ENCODE measurements at places on chromosomes 11 and 22.
A peak's percentile ranks its signal among the peaks of the same experiment; 100 is the strongest.

DNA sequence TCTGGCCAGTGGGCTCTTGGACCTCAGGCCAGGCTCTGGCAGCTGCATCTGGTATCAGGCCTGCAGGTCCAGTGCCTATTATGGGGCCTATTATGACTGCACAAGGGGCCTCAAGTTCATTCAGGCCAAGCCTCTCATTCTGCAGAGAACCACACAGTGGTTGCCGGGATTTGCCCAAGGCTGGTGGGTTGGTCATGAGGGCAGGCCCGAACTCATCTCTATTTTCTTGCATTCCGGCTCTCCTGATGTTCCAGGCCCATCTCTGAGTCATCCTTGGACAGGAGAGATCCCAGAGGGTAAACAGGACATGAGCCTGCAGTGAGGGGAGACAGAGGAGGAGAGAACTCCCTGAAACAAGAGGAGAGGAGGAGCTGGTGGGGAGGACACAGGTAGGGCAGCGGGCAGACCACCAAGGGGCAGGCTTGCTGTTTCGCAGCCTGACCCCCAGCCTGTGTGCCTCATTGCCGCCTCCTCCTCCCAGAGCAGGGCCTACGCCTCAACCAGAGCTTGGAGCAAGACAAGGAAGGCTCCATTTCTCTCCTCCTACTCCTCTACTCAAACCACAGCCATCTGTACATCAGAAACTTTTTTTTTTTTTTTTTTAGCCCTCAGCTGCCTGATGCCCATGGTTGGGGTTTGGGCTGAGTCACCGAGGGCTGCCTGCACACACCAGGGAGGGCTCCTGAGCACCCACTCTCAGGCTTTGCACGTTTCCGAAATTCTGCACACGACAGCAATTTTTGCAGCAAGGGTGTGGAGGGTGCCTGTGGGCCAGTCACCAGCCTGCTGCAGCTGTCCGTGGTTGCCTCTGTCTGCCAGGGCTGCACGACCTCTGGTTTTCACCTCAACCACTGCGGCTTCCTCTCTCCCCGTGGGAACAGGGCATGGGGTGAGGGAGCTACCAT is 12.7 kb upstream of the TREH start:
- peak; percentile 80 for DNase-seq

- DNase-seq: peak; percentile 40
These were observed 2.9 kb upstream of the HTATIP2 start for GRCh38 chr11:20360650-20361049.

DNA sequence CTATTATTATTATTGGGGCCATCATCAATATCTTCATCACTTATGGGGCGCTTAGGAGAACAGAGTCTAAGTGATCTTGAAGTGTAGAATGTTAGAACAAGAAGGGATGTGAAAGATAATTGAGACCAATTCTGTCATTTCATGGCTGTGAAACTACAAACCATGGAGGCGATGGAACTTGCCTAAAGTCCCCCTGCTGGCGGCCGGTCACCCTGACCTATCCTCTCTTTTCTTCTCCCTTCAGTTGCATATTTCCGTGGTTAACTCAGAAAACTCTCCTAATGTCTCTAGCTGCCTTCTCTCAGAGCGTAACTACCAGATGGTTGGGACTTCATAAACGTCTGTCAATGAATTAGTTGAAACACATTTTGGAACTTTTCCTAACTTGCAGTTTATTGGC is 6.6 kb upstream of the OR4B1 start:
- no peak for DNase-seq

DNA sequence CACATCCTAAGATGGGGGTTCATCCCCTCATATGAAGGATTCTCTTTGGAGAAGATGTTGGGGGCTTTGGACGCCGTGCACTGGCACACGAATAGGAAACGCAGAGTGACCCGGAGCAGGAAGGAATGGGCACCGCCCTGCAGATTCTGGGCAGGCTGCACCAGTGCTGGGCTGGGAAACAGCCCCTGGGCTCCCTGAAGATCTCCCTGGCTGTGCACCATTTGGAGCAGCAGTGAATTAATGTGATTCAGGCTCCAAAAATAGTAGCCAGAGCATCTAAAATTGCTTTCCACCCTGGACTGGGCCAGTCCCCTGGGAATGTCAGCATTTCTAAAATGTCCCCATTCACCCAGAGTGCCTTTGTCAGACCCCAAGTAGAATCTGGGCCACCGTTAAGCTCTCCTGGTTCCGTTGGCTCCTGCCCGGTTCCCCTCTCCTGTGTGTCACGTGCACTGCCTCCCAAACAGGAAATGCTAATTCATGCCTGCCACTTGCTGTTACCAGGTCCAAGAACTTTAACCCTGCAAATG is 18.6 kb downstream of the IRAG1 start:
- no peak for DNase-seq

DNA sequence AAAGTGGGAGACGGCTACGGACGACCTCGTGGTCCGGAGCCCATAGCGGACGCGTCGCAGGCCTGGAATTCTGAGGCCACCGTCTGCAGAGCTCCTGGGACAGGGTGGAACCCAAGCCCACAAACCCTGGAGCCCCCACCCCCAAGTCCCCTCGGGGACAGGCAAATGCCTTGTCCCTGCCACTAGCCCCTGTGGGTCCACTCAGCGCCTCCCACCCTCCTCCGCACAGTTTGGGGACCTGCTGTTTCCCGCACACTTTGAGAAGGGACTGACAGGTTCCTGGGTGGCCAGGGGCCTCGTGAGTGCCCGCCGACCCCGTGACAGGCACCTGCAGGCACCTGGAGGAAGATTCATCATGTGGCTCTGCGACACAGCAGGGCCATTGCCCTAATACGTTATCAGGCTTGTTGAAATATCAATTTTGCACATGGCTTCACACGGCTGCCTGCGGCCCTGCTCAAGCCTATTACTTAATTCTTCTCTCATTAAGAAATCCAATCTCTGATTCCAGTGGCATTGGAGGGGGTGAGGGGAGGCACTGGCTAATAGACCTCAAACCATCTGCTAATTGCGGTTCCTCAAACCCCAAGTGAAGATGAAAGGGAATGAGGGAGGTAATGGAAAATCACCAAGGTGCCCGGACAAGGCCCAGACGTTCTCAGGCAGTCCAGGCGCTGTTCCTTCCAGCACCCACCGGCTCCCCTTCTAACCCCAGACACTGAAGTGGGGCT is 672.5 kb downstream of the BRD1 start:
- DNase-seq: no peak

DNA sequence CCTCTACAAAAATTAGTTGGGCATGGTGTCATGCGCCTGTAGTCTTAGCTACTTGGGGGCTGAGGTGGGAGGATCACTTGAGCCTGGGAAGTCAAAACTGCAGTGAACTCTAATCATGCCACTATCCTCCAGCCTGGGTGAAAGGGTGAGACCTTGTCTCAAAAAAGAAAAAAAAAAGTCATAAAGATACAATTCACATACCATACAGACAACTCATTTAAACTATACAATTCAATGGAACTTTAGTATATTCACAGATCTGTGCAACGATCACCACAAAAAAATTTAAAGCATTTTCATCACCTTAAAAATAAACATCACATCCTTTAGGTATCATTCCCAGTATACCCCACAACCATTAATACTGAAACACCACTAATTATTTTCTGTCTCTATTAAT is 201.2 kb downstream of the PGR start:
- no peak for DNase-seq

GRCh38 chr22:43133401-43133800 is 9.8 kb downstream of the MCAT start:
- DNase-seq: no peak

- no peak for DNase-seq
These were observed 89.5 kb upstream of the HTATIP2 start for GRCh38 chr11:20274031-20274430.

GRCh38 chr22:43060183-43060582 is 29.0 kb downstream of the TTLL1 start:
- peak; percentile 71 for DNase-seq

DNA sequence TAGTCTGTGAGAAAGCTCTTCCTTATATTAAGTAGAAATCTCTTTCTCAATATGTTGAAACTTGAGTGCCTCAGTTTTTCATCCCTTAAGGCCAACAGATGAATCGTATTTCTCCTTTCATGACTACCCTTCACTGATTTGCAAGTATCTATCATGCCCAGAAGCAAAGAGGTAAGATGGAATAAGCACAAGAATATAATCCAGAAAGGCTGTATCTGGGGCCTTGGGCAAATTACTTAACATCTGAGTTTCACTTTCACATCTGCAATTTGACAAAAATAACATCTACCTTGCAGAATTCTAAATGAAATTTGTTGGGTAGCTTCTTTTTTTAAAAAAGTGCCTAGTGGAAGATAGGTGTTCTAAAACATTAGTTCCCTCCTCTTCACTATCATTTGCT is 552.4 kb upstream of the ANO5 start:
- DNase-seq: no peak

DNA sequence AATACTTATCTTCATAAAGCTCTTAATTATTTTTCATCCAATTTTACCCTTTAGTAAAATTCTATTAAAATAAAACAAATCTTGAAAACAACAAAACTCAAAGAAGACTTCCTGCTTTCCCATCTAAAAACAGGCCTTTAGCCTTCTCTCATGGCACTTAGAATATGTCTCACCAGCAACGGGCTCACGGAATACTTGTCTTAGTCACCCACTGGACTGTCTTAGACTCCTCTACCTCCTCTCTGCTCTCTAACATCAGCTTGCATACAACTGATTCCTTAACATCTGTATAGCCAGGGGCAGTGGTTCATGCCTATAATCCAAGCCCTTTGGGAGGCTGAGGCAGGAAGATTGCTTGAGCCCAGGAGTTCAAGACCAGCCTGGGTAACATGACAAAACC is 13.7 kb downstream of the HPS5 start:
- no peak for DNase-seq

DNA sequence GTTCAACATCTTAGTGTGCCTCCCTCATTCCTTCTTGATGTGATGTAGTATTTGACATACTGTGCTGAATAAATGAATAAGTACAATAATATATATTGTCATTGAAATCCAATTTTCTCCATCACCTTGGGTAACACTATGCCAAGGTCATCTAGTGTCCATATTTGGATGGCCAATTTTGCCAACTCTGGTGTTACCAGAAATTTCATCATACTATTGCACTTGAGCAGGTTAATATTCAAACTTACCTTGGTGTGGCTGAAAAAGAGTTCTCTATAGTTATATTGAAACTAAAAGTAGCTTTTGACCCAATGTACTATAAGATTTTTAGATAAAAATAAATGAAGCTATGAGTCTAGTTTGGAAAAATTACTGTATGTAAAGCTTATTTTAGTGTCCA is 98.2 kb upstream of the SLC6A5 start:
- DNase-seq: no peak

- no peak for DNase-seq
These were observed 20.3 kb upstream of the PARVG start for GRCh38 chr22:44160421-44160820.

DNA sequence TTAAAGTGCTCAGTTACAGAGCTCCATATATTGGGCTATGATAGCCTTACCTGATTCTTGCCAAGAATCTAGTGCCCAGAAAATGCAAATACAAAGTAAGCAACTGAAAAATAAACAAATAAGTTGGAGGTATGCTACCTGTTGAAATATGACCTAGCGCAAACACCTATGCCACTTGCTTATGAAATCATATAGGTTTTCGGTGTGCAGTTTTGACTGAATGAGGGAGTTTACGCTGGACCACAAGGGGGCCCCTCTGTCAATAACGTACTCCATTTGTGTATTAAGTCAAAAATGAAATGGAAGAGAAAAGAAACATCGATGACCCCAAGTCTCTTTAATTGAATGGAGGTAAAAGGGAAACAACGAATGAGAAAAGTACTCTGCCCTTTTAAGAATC is 84.9 kb upstream of the TRIM77 start:
- DNase-seq: no peak

DNA sequence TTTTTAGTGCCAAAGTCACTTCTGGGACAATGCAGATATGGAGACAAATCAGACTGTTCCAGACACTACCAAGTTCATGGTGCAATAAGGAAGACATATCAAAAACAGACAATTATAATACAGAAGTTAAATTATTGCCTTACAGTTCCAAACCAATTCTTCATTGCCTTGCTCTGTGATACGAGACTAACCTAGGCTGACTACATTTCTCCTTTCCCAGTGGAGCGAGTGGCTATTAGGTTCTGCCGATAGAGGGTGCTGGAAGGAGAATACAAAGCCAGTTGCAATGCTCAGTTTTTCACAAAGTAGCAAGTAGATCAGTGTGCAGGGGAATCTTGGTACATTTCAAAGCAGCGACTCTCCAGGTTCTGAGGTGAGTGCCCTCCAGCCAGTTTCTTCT is 67.8 kb downstream of the FAM168A start:
- DNase-seq: no peak

DNA sequence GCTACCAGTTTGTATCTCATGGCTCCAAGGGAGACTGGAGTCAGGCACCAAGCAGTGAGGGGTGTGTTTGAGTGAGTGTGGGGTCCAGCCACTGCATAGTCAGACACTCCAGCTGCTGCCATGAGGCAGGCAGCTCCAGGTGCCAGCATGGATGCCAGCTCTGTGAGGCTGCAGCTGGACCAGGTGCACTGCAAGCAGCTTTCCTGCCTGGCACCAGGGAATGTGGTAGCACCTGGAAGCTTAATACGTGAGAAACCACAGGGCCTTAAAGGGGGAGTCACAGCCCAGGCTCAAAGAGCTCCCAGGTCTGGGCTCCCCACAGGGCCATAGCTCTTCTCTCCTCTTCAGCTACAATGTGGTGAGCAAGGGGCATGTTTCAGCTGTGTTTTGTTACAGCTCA is 817.8 kb upstream of the LUZP2 start:
- DNase-seq: no peak

DNA sequence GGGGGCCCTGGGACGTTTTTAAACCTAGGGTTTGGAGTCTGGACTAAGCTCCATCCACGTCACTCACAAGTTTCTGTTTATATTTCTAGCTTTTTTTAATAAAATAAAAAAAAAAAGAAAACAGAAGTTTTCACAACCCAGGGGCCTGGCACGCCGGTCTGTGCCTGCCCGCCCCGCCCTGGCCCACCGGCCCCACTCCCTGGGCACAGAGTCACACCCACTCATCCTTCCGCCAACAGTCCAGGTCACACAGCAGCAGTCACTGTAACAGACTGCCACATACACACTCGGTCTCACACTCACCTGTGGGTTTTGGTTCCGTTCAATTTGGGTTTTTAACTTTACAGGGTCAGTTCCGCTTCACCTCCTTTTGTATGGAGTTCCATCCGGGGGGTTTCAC is 5.3 kb upstream of the ACR start:
- no peak for DNase-seq

DNA sequence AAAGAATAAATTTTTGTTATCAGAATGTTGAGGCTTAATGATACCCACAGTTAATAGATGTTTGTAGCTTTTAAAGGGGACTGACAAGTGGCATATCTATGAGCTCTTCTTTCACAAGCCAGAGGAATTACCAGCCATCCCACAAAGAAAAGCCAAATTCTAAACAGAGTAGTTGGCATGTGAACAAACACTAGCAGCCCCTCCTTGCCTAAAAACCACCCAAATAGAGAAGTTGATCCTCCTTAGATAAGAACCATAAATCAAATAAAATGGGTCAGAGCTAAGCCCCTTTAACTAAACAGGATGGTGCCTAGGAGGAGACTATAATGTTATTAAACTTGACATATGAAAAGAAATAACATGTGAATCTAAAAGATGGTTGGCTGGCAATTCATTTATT is 11.4 kb downstream of the LPXN start:
- DNase-seq: no peak

GRCh38 chr11:44928816-44929215 is 21.9 kb downstream of the TP53I11 start:
- no peak for DNase-seq

GRCh38 chr11:50080256-50080655 is 47.6 kb downstream of the OR4C45 start:
- DNase-seq: no peak

GRCh38 chr11:61739966-61740365 is 12.5 kb upstream of the MYRF start:
- no peak for DNase-seq

- DNase-seq: no peak
These were observed 9.1 kb downstream of the FAM111A start for GRCh38 chr11:59151761-59152160.
